ENCODE measurements at places on chromosomes 1 and 21. TPM values are rescaled to one million over a fixed set of nuclear protein-coding genes. Genes with fewer than 3 reads are reported as not detected.

GRCh38 chr21:35405981-35406380 lies 356.9 kb upstream of the RUNX1 start:
- H3K4me3 ChIP-seq, result no peak overlapping the region
- no peaks in the 10 kb centered on the region for H3K36me3 ChIP-seq
- no peaks in the 10 kb centered on the region for H3K4me1 ChIP-seq
- DNase-seq, result no peak
- H3K27me3 ChIP-seq, result no peaks in the 10 kb centered on the region

The ORC1 gene
- total RNA-seq, result 4.9 TPM

- H3K36me3 ChIP-seq, result no peaks in the 10 kb centered on the region
- DNase-seq, result no peak
- H3K27ac ChIP-seq, result no peak overlapping the region
- no peak overlapping the region for H3K4me3 ChIP-seq
Observed at GRCh38 chr1:2979191-2980072, 41.8 kb upstream of the ACTRT2 start.

The MSTO1 gene
- total RNA-seq, result 15.5 TPM

GRCh38 chr1:22388671-22389450 lies 62.8 kb upstream of the ZBTB40 start:
- H3K4me1 ChIP-seq, result no peaks in the 10 kb centered on the region
- no peaks in the 10 kb centered on the region for H3K36me3 ChIP-seq
- no peak overlapping the region for H3K4me3 ChIP-seq
- DNase-seq, result no peak
- no peak overlapping the region for H3K27ac ChIP-seq
